ENCODE measurements at places on chromosomes 1 and 21.

DNA sequence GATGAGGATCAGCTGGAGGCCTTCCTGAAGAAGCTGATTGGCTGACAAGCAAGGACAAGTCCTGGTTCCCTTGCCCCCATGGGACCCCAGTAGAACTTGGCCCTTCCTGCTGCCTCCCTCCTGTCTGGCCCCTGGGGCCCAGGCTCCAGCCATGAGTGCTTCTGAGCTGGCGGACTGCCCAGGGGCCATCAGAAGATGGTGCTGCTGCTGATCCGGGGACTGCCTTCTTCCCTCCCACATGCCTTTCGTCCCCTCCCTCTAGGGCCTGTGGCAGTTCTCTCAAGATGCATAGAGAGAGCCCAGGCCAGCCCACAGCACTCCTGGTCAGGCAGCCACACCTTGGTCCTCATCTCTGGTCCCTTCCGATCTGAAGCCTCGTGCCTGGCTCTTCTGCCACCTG lies 57.9 kb upstream of the PRKACB start:
- DNase-seq: no peak

DNA sequence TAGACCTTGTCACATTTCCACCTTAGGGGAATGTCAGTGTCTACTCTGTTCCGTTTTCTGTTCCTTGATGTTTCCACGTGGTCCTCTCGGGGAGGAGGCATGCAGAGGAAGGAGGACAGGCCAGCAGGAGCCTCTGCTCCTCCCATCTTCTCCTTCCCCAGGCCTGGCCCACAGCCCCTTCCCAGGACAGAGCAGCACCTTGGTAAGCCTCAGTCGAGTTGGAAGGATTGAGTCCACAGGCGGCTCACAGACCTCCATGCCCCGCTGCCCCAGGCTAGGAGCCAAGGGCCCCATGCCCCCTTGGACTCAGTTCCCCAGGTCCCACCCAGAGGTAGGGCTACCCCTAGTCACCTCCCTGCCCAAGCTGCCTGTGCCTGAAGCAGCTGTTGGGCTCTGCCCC lies 36.5 kb downstream of the IGSF21 start:
- DNase-seq: no peak

- DNase-seq: no peak
These were observed 12.3 kb downstream of the SYDE2 start for GRCh38 chr1:85188530-85188929.

DNA sequence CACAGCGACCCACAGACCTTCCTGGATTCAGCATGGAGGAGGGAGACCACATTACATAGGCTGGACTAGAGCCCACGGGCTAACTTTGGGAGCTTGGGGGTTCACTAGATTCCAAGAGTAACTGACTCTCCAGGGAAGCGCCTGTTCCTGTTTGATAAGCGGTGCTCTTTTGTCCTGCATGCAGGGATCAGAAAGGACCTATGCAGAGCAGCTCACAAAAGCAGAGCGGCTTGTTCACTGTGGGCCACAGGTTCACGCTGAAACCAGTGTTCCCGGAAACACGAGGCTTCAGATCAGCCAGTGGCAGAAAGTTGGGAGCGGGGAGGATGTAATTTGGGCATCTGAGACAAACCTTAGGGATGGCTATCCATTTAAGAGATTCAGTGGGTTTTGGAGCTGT lies 403.9 kb downstream of the PCP4 start:
- DNase-seq: no peak

DNA sequence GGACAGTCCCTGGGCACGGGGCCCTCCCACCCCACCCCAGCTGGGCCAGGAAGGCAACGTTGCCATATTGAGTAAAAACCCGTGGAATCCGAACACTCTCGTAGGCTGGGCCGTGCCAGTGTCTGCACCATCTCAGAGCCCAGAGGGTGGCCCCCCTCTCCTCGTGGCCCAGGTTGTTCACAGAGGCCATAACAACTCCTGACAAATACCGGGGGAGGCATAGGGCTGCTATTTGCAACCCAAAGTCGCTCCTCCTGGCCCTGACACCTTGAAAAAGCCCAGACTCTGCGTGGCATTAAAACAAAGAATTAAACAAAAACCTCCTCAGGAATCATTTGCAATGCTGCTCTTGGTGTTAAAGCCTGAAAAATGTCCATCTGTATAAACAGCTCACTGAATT lies 141.4 kb downstream of the CASZ1 start:
- no peak for DNase-seq

All from aorta (tissue), 5 donors.